A549 treated with AZD2906 at 1 μM for 4 hours (cell line): ENCODE measurements at places on chromosomes 5 and 9. TPM values are rescaled to one million over a fixed set of nuclear protein-coding genes. Genes with fewer than 3 reads are reported as not detected.

Gene PCDHAC1
- 1.7 to 2.2 TPM (median 1.9 TPM) in 5 replicates for total RNA-seq

Gene CARTPT
- not detected in 5 replicates for total RNA-seq

Gene DMGDH
- total RNA-seq: 0.29 TPM in 1 of 5 replicates, not detected in the others

Gene DMRTA1
- 0.52 to 0.70 TPM (median 0.65 TPM) in 5 replicates for total RNA-seq

Gene TYRP1
- 0.17 TPM in 1 of 5 replicates, not detected in the others for total RNA-seq

Gene PLAA
- 28.3 to 39.8 TPM (median 30.9 TPM) in 5 replicates for total RNA-seq

Gene CCNJL
- total RNA-seq: 10.1 to 12.6 TPM (median 11.2 TPM) in 5 replicates

Gene CCDC180
- total RNA-seq: 0.26 to 0.58 TPM (median 0.35 TPM) in 5 replicates

Gene SCGB3A2
- not detected in 5 replicates for total RNA-seq

Gene GPSM1
- total RNA-seq: 9.6 to 16.0 TPM (median 14.4 TPM) in 5 replicates

Gene CD14
- total RNA-seq: 3.2 to 4.2 TPM (median 4.0 TPM) in 5 replicates
